ENCODE measurements at places on chromosomes 4 and X.

- no peak for DNase-seq
Measured at GRCh38 chrX:50436797-50437196, 33.8 kb downstream of the DGKK start.

GRCh38 chr4:26670903-26671537 is 87.1 kb downstream of the TBC1D19 start:
- DNase-seq: no peak

DNA sequence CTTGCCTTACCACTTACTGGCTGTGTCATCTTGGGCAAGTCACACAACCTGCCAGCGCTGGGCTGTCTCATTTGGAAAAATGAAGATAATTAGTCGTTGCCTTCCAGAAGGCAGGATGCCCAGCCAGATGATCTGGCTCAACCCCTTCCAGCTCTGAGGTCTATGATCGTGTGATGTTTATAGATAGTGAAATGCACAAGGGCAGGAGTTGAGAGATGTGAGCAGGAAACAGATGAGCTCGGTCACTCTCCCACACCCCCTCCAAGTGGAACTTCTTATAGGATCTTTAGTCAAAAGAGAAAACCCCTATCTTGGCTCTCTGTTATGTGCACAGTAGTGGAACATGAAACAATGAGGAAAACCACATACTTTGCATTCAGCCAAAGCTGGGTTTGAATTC is 336.8 kb upstream of the PPARGC1A start:
- no peak for DNase-seq

DNA sequence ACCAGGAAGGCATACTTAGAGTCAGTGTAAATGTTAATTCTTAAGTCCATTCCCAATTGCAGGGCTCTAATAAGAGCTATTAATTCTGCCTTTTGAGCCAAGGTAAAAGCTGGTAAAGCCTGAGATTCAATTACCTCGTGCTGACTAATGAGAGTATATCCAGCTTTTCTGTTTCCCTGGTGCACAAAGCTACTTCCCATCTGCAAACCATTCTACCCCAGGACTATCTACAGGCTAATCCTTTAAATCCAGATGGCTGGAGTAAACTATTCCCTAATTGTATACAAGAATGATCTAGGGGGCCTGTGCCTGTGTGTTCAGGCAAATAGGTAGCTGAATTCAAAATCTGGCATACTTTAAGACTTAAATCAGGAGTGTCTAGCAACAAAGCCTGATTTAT is 365.0 kb downstream of the GPM6A start:
- DNase-seq: no peak

DNA sequence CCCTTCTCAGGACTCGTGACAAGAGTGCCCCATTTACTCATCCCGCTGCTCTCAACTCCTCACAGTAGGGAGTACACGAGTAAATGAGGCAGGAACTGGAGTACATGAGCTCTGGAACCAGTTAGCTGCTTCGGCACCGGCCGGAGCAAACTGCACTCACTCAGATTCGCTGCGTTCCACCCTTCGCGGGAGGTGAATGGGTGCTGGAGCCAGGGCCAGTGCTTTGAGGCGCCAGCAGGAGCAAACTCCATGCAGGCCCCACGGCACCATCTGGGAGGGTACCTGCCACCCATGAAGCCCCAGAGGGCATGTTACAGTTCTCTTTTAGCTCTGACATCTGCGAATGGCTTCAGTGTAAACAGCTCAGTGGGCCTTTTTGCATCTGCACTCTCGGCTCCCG is 315.5 kb upstream of the GK2 start:
- DNase-seq: no peak

- no peak for DNase-seq
Measured at GRCh38 chr4:152209772-152210493, 326.0 kb downstream of the FBXW7 start.
